Stimulated activated CD4-positive, alpha-beta T cell treated with anti-CD3 and anti-CD28 coated beads, Interleukin-1b, Interleukin-23, amount 100 ng/mL, for 1 hour (primary cell): ENCODE measurements at places on chromosomes 4 and X.

DNA sequence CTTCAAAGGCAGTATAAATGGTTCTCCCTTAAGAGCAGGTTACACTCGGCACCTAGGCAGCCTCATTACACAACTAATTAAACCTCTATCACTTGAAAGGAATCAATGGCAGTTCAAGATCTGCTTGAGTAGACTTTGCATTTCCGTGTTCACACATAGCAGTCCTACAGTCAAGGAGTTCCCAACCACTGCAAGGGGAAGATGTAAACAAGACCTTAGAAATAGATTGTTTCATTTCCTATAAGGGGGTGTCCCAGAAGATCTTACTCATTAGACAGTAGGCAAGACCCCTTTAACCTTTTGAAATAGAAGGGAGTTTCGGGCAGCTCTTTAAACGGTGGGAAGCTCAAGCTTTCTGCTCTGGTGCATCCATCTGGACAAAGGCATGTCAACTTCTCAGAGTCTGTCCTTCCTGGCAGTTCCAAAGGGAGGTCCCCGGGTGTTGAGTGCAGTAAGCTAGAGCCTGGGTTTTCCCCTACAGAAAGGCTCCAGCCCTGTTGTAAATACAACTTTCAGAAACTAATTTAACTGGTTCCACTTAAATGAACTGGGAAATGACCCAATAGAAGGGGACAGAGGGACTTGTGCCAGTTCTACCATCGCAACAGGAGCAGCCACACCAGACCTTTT, 150.8 kb downstream of the RBMX2 start:
- DNase-seq: no peak

GRCh38 chr4:6340446-6341015, 70.9 kb downstream of the WFS1 start:
- no peak for DNase-seq

DNA sequence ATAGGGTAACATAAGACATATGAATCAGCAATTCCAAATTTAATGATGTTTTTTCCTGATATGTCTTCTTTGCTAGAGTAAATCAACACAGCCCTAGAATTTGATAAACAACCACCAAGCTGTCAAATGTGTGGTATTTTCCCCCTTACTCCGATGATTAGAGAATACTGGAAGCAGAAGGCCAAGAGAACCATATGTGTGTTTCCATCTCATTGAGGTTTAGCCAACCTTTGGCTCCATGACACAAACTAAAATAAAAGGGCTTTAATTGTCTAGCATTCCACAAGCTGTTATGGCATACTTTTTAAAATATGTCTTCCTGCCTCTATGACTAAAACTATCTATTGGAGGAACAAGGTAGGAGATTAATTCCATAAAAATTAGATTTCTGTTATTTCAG, 1222.4 kb upstream of the AGA start:
- no peak for DNase-seq

GRCh38 chrX:103730796-103731493, 20.2 kb downstream of the TMEM31 start:
- DNase-seq: no peak

GRCh38 chr4:87669373-87669772, 19.3 kb downstream of the DMP1 start:
- DNase-seq: no peak

GRCh38 chrX:107713543-107714205, 61.9 kb downstream of the TSC22D3 start:
- DNase-seq: no peak

DNA sequence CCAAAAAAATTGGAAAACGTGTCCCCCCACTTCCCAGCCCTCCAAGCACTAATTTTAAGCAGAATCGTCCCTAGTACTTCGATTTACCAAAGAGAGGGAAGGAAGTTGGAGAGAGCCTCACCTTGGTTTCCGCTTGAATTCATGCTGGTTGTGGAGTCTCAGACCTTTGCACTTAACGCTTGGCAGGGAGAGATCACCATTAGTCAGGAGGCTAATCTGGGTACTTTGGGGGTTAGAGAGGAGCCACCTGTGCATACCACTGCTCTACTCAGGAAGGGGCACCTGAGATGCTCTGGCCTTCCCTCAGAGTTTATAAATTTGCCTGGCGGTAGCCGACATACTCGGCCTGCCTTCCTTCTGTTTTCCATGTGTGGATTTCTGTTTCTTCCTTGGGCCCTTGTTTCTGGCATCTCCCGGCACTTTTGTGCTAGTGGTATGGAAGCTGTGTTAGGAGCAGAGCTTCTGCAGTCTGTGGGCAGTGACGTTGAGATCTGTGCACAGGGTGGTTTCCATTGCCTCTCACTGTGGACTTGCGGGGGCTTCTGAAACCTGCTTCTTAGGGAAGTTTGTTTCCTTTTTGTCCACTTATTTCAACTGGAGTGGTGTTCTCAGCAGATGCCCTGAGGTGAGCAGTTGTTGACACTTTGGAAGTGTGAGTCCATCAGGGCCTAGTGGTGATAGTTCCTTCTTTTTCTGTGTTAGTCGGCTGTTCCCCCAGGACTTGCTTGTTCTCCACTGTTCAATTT, 104.2 kb downstream of the TMEM131L start:
- DNase-seq: no peak

GRCh38 chr4:116020141-116020722, 906.8 kb upstream of the NDST4 start:
- no peak for DNase-seq

GRCh38 chr4:150890246-150890645, 124.8 kb downstream of the LRBA start:
- DNase-seq: no peak

- no peak for DNase-seq
These were observed 192.2 kb downstream of the CPEB2 start for GRCh38 chr4:15194520-15194919.

GRCh38 chr4:85246055-85246454, 228.9 kb upstream of the ARHGAP24 start:
- no peak for DNase-seq

DNA sequence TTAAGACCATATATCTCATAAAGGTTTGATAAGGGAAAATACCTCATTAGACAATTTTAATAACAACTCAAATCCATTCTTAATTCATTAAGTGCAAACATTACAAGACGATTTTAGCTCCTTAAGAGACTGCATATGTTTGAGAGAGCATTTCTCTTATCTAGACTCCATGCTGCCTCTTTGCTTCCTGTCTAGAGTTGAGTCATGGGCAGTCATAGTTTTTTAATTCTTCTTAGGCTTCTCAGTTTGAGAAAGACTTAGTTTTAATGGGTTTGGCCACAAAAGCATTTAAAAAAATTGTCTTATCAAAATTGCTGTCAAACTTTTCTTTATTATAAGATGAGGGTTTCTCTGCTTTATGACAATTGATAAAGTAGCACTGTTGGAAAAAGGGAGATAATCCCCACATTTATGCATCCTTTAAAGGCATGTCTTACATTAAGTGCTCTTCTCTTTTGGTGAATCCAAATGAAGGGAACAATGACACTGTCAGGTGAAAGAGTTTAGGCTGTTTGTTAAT, 713.4 kb downstream of the PCDH18 start:
- no peak for DNase-seq

GRCh38 chr4:159360549-159360948, 257.7 kb downstream of the RAPGEF2 start:
- no peak for DNase-seq

- no peak for DNase-seq
These were observed 2.6 kb downstream of the NLGN4X start for GRCh38 chrX:6225911-6226595.

- DNase-seq: no peak
These were observed 14.2 kb upstream of the PABPC4L start for GRCh38 chr4:134215620-134216344.

GRCh38 chrX:22097012-22097694, 65.0 kb downstream of the PHEX start:
- no peak for DNase-seq

- peak; percentile 11 for DNase-seq
These were observed 468 bp downstream of the ZMYM3 start for GRCh38 chrX:71253253-71254091.

- no peak for DNase-seq
These were observed 103.6 kb downstream of the RTL3 start for GRCh38 chrX:78555401-78555980.

- no peak for DNase-seq
These were observed 648 bp upstream of the MSMO1 start for GRCh38 chr4:165326831-165327210.

GRCh38 chrX:11427453-11428071, 134.3 kb downstream of the AMELX start:
- no peak for DNase-seq

GRCh38 chr4:75235359-75235951, 278.7 kb downstream of the RCHY1 start:
- no peak for DNase-seq

DNA sequence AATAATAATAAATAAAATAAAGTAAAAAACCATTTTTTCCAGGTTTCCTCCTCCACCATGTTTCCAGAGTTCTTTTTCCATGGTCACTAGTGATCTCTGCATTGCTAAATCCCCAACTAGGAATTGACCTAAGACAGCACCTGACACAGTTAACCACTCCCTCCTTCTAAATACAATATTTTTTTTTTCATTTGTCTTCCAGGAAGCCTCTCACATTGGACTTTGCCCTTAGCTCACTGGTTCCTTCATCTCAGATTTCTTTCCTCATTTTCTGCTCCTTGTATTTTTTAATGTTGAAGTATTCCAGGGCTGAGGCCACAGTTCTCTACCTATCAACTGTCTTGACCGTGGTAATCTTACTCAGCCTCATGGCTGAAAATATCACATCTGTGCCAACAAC, 187.3 kb upstream of the FAM241A start:
- no peak for DNase-seq

GRCh38 chr4:168755598-168756477, 254.2 kb downstream of the CBR4 start:
- no peak for DNase-seq

GRCh38 chrX:386768-387575, at the start of gene PPP2R3B:
TSS of gene PPP2R3B (minus strand) at chrX:386907. CDS start at chrX:386691, 216 bp downstream.
- DNase-seq: peak; percentile 91

DNA sequence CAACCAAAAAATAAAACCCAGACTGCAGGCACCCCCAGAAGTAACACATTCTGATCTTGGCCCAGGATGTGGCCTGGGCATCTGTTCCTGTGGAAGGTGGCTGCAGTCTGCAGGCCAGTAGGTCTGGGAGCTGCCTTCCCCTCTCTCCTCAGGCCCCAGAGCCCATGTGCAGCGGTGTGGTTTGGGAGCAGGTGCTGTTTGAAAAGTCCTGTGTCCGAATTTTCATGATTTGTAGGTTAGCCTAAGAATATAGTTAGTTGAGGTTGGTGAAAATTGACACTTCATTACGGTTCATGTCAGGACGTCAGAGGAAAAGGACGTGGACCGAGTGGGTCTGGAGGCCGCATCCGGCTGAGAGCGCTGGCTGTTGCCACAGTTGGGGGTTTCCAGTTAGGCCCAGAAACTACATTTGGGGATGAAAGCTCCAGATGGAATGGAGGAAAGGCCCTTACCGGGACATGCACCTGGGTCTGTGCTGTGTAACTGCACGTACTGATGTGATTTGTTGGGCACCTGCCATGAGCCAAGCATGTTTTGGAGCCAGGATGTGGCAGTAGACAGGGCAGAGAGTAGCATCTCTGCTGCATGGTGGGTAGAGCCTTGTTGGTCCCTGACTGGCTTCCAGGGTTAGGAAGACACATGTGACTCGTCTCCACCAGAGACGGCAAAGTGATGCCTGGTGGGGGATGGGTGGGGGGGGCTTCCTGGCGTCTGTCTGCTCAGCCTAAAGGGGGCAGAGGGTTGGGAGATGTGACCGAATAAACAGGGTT, 21.7 kb upstream of the HGFAC start:
- DNase-seq: no peak

DNA sequence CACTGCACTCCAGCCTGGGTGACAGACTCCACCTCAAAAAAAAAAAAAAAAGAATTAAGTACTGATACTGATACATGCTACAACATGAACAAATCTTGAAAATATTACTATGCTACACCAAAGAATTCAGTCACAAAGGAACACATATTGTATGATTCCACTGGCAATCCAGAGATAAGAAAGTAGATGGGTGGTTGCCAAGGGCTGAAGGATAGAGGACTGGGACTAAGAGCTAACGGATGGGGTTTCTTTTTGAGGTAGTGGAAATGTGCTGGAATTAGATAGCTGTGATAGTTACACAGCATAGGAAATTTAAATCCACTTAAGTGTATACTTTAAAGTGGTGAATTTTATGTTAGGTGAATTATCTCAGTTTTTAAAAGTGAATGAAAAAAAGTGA, 12.5 kb downstream of the ATP11C start:
- no peak for DNase-seq

- DNase-seq: no peak
These were observed 15.5 kb upstream of the ESX1 start for GRCh38 chrX:104270212-104270611.

DNA sequence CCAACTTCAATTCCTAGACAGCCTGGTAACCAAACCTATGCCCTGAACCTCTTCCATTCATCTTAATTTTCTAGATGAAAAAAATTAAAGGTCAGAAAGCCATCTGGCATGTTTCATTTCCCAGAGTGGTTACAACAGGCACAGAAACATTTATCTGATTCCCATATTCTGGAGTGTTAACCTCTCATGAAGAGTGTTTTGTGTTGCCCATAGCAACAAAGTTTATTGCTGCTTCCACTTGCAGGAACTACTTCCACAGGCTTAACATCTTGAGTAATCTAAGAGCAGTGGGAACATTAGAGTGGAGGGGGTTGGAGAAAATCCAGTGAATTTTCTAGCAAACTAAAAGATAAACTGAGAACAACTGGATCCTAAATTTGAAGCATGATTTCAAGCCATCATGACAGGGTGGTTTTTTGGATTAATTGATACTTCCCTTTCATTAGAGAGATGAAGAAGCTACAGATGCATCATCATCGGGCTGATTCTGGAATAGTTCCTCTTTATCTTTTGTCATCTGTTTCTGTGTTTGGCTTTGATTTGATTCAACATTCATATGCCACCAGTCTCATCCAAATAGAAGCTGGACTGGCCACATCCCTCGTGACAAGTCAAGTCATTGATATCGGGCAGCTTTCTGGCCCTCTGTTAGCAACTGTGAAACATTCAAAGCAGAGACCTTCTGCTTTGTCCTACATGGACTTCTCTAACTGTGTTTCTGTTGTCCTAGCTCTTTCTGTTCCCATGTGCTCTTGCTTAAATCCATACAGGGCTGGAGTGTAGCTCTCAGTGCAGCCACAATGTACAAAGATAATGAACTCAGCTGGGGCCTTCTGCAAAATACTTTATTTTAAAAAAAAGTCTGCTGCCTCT, 167.3 kb downstream of the MID1IP1 start:
- no peak for DNase-seq

GRCh38 chrX:39939678-39940077, 158.1 kb downstream of the BCOR start:
- no peak for DNase-seq

GRCh38 chr4:38036548-38036947, 76.3 kb downstream of the PTTG2 start:
- DNase-seq: no peak

- no peak for DNase-seq
These were observed 66.5 kb downstream of the PDHA1 start for GRCh38 chrX:19410259-19410658.

GRCh38 chr4:102878901-102879300, 10.1 kb downstream of the CISD2 start:
- DNase-seq: no peak
